ENCODE measurements at places on chromosomes 2 and 18.

DNA sequence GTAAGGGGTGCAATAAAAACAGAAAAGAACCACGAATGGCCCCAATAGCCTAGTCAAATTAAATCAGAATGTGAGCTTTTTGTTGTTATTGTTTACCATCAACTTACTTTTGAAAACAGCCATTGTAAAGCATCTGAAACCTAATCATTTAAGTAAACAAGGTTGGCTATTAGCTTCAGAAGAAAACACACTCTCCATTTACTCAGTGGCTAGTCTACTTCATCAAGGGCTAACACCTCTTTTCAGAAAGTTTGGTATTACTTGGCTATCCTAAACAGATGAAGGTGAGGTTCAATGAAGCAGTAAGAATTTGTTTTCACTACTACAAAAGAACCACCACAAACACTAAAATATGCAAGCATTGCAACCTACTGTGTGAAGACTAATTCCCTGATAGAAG is 398.0 kb downstream of the CDH2 start:
- no peak for DNase-seq

GRCh38 chr18:73043611-73044010 is 175.8 kb upstream of the NETO1 start:
- no peak for DNase-seq

GRCh38 chr18:68928762-68929675 is 131.1 kb downstream of the CCDC102B start:
- no peak for DNase-seq

DNA sequence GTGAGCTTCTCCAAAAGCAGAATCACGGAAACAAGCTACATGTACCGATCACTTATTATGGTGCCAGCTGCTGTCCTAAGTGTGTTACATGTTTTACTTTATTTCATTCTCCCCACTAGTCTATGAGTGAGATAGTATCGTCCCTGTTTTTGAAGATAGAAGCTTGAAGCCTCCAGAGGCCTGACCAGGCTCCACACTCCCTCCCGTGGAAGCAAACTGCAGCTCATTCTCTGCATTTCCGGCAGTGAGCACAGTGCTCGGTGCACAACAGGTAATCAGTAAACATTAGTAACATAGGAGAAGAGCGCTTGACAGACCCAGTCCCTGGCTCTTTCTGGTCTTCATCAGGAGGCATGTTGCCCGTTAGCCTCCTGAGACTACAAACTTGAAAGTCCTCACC is 72.9 kb downstream of the ZBTB7C start:
- no peak for DNase-seq

- no peak for DNase-seq
Observed at GRCh38 chr2:68663371-68664156, 20.2 kb downstream of the PROKR1 start.
